AML-193 (cell line): ENCODE measurements at places on chromosomes 16 and 17.

DNA sequence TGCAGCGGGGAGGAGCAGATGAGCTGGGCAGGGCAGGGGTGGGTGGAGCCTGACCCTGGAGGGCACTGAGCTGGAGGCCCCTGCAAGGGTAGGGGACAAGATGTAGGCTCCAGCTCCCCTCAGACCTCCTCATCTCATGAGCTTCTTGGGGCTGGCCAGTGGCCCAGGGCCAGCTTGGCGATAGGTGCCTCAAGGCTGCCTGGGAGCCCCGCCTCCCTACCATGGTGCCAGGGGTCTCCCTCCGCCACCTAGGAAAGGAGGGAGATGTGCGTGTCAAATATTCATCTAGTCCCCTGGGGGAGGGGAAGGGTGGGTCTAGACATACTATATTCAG lies 3.9 kb downstream of the HIRIP3 start:
- no peak for DNase-seq

- DNase-seq = no peak
These were observed 35.5 kb downstream of the ADCY7 start for GRCh38 chr16:50301626-50302471.

- DNase-seq = no peak
These were observed 21.6 kb downstream of the ZFP1 start for GRCh38 chr16:75169899-75170405.

DNA sequence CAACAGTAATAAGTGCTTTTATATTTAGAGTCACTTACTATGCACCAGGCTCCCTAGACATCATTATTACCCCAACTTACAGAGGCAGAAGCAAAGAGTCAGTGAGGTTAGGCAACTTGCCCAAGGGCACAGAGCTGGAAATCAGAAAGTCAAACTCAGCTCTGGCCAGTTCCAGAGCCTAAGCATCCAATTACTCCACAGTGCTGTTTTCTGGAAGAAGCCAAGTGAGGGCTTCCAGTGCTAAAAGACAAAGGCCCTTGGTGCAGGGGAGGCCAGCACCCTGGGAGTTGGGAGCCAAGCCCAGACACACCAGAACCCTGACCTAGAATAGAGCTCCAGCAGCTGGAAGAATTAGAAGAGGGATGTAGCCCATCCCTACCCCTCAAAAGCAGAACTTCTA lies 40.2 kb downstream of the C17orf67 start:
- DNase-seq = no peak

- DNase-seq = no peak
These were observed 84.9 kb downstream of the TBC1D16 start for GRCh38 chr17:79950751-79951150.

GRCh38 chr17:4897198-4897687 lies 2.1 kb upstream of the C17orf107 start:
- no peak for DNase-seq

GRCh38 chr17:13601322-13601775 lies 380 bp downstream of the HS3ST3A1 start:
- no peak for DNase-seq

GRCh38 chr16:73663720-73664119 lies 615.8 kb upstream of the ZFHX3 start:
- DNase-seq = no peak

DNA sequence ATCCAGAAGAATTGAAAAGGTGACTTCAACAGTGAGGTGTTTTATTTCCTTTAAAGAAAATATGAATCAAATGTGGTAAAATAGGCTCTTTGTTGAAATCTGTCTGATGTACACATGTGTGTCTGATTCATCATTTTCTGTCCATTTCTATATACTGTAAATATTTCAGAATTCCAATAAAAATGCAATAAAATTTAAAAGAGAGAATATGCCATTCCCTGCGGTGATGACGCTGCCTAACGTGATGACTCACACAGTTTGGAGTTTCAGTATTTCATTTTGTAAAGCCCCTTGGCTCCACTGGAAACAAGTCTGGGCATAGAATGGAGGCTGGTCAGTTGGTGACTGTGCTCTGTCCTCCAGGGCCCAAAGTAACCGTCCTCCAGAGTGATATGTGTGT lies 482.5 kb upstream of the CDH5 start:
- no peak for DNase-seq

GRCh38 chr17:64103391-64104364 lies 26.3 kb downstream of the ERN1 start:
- peak; percentile 77 for DNase-seq

DNA sequence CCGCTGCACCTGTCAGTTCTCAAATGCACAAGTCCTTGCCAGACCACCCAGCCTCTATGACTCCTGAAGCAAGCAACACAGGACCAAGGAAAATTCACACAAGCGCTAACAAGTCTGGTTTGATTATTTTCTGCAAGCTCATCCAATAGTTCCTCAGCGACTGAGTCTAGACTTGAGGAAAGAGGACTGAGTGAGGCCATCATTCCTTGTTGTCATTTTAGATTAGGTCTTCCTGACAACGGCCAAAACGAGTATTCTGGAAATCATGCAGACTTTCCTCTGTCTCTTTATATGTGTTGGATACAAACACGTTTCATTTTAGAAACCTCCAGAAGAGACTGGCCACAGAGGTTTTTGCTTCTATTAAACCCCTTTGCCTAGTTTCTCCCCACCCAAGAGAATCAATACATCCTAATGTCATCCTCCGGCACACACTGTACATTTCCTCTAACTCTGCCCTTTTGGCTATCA lies 561 bp downstream of the CCDC47 start:
- no peak for DNase-seq

DNA sequence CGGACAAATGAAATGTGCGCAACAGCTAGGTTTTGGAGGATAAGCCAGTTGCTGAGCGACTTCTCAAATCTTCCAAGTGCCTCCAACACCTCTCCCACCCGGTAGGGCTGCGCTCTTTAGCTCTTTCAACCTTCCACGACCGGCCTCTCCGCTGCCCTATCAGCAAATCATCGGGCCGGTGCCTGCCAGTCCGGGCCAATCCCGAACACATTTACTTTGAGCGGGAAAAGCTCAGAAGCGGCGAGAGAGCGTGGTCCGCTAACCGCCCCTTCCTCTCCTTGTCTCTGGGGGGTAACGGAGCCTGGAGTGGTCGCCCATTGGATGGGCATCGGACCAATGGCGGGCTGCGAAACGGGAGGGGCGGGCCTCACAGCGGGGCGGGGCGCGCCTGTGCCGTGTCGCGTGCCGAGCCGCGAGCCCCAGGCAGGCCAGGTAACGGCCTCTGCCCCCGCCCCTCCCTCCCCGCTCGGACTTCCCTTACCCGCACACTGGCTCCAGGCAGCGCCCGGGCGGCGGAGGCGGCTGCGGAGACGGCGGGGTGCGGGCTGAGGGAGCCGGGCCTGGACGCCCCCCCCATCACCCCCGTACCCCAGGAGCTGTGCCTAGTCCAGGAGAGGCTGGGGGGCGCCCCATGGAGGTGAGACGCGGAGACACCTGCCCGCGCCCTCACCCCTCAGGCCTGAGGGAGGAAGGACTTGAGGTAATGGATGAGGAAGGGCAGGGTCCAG lies at the start of gene MEIOC:
Gene MEIOC, plus strand, starts transcription at position 486 of the 728 bp plus-strand sequence. Its CDS starts 146 bp downstream, at position 632.
- DNase-seq = no peak

- DNase-seq = no peak
These were observed 393.5 kb downstream of the UTP18 start for GRCh38 chr17:51653878-51654277.

DNA sequence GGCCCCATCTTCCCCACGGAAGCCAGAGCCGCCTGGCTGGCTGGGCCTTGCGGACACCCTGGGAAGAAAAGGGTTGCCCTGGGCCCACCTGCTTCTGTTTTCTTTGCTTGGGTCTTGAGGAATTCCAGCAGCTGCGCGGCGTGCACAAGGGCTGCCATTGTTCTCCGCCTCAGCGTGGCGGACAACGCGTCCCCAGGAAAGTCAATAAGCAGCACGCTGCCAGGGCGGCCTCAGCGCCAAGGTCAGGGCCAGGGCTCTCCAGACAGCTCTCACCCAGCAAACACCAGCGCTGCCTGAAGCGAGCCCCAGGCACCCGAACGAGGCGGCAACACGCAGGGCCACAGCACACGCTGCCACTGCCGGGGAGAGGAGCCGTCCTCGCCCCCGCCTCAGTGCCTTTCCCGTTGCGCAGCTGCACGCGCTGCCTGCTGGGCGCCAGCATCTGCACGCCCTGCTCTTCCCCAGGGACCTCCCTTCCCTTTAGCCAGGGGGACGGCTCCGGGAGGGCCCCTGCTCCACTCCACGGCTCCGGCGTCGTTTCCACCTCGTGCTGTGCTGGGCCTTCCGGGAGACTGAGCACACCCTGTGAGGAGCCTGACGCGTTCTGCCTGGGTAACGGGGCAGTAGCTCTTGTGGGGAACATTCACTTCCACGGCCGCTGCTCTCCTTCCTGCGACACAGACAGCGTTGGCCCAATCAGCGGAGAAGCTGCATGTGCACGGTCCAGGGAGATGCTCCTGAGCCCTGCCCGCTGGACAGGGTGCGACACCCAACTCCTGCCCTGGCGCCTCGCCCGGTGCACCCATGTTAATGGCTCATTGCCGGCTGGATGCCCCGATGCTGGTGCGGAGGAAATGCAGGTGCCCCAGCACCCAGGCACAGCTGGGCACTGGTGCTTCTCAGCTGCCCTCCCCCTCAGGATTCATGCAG lies 57.8 kb downstream of the LMF1 start:
- DNase-seq = no peak

GRCh38 chr17:78959803-78960202 lies 19.9 kb downstream of the LGALS3BP start:
- no peak for DNase-seq

DNA sequence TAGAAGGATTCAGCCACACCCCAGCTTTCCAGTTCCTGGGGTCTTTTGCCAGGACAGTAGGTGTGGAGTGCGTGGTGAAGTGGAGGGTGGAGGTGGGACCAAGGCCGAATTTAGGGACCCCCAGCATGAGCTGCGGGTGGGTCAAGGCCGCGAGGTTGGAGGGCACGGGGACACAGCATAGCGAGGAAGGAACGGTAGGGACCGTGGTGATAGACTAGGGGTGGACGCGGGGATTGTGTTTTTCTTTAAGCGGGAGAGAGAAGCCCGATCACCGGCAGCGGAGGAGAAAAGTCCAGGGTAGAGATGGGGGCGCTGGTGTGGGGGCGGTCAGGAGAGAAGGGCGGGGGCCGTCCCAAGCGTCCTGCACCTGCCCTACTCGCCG lies 261 bp upstream of the B4GALNT2 start:
- DNase-seq = no peak

DNA sequence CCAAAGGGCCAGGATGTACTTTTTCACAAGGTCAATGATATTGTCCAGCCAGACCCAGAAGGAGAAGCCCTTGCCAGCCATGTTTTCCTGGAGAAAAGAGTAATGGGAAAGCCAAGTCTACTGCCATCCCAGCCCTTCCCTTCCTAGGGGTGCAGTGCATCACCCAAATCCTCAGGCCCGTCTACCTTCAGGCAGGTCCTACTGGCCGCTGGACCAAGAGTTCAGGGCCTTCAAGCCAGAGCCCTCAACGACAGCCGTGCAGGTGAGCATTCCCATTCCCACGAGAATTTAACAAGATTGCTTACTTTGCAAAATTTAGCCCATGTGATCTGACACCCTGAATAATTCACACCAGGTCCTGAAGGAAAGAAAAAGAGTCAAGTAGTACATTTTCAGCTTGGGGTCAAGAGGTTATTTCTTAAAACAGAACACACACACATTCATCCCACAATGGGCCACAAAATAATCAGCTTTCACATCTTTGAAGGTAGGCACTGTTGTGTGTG lies 35.0 kb downstream of the STAT5A start:
- DNase-seq = no peak

- DNase-seq = no peak
These were observed 372.1 kb downstream of the SOX9 start for GRCh38 chr17:72492941-72493340.

- DNase-seq = no peak
These were observed 34.5 kb upstream of the CLEC18B start for GRCh38 chr16:74455619-74456289.

DNA sequence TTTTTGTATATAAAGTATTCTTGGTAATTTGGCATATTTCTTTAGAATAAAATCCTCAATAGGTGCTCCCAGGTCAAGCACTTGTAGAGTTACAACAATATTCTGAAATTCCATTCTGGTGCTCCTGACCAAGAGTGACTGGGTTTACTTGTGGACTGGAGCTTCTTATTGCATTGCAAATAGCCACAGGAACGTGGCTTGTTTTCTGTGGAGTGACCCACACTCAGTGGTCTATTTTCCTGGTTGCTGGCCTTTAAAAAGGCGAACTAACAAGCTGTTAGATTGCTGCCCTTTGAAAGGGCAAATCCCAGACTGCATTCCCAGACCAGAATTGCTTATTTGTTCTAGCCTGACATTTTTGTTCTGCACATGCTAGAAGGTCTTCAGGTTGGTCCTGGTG lies 658.8 kb upstream of the GOT2 start:
- no peak for DNase-seq

GRCh38 chr17:11836508-11836907 lies 160.8 kb downstream of the ZNF18 start:
- no peak for DNase-seq
